ENCODE measurements at places on chromosomes 5 and 9. TPM values are rescaled to one million over a fixed set of nuclear protein-coding genes. Genes with fewer than 3 reads are reported as not detected.
A peak's percentile ranks its signal among the peaks of the same experiment; 100 is the strongest.

Gene IRX2
- 6.2 TPM for total RNA-seq

Gene GCNT1
- total RNA-seq = 1.3 TPM

Gene TAF11L10
- not detected for total RNA-seq

Gene FST
- total RNA-seq = 2.0 TPM

- DNase-seq = no peak
- H3K36me3 ChIP-seq = peaks cover 15% of the 10 kb centered on the region
- no peak overlapping the region for H3K27ac ChIP-seq
- no peaks in the 10 kb centered on the region for H3K27me3 ChIP-seq
Observed at GRCh38 chr9:112112519-112112918, 62.6 kb downstream of the SUSD1 start.

GRCh38 chr9:211557-211956, 3.1 kb upstream of the DOCK8 start:
- peaks cover 29% of the 10 kb centered on the region for H3K4me1 ChIP-seq
- peak overlapping the region; percentile 75 for H3K27ac ChIP-seq
- no peaks in the 10 kb centered on the region for H3K36me3 ChIP-seq
- peaks cover 46% of the 10 kb centered on the region for H3K27me3 ChIP-seq

- no peak overlapping the region for H3K27ac ChIP-seq
- peaks cover 27% of the 10 kb centered on the region for H3K27me3 ChIP-seq
- no peak overlapping the region for H3K4me3 ChIP-seq
- peaks cover 22% of the 10 kb centered on the region for H3K4me1 ChIP-seq
- no peaks in the 10 kb centered on the region for H3K36me3 ChIP-seq
Observed at GRCh38 chr5:137344723-137345322, 154.3 kb downstream of the SPOCK1 start.

DNA sequence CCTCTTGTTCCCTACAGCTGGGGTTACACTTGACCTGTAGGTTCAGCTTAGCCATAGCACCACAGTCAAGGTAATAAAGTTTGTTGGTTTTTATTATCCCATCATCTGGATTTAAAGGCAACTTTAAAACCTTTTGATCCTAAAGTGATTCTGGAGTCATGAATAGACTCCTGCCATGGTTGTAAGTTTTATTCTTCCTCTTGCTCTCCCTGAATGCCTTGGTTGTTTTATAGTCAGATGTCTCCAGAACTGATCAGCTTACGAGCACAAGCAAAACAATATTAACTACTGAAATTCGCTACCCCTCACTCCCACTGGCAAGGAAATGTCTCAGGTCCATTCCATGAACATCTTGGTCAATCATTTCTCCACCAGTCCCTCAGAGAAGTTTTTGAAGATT, 1328.6 kb downstream of the PTPRD start:
- H3K4me3 ChIP-seq = no peak overlapping the region
- no peak overlapping the region for H3K27ac ChIP-seq
- H3K36me3 ChIP-seq = no peaks in the 10 kb centered on the region
- no peaks in the 10 kb centered on the region for H3K27me3 ChIP-seq
- no peaks in the 10 kb centered on the region for H3K4me1 ChIP-seq
- DNase-seq = no peak

- H3K27me3 ChIP-seq = no peaks in the 10 kb centered on the region
- H3K4me1 ChIP-seq = no peaks in the 10 kb centered on the region
- no peak overlapping the region for H3K27ac ChIP-seq
Observed at GRCh38 chr5:44729536-44729935, 79.2 kb upstream of the MRPS30 start.

DNA sequence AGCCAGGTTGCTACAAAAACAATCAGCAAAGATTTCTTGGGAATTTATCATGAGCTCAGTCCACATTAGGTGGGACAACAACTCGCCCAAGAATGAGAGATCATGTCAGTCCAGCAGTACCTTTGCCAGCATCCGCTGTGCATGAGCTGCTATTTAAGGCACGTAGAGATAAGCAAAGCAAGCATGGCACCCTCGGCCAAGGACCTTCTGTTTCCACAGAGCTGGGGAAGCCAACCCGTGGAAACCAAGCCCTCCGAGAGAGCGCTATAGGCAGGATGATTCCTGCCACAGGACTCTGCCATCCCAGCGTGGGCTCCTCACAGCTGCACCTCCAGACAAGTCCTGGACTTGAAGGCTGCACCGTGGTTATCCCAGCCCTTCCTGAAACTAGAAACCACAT, 189.5 kb upstream of the PPP1R26 start:
- peak overlapping the region; percentile 59 for H3K27ac ChIP-seq
- peak; percentile 58 for DNase-seq
- H3K36me3 ChIP-seq = no peaks in the 10 kb centered on the region
- peaks cover 12% of the 10 kb centered on the region for H3K4me1 ChIP-seq
- no peak overlapping the region for H3K4me3 ChIP-seq

DNA sequence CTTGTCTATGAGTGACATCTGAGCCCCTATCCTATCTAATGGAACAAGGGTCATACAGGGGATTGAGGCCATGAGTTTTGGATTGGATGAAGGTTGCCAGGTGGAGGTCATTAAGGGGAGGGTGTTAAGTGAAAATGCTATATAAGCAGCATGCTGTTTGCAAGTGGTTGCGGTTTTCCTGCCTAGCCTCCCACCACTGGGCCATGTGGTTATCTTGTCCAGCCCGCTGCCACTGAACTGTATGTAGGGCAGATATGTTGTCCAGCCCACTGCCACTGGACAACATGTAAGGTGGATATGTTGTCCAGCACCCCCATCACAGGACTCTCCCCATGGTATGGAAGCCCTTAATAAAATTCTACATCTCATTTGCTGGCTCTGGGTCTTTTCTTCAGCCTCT, 200.0 kb downstream of the FGF10 start:
- no peaks in the 10 kb centered on the region for H3K36me3 ChIP-seq
- H3K4me3 ChIP-seq = no peak overlapping the region
- no peaks in the 10 kb centered on the region for H3K27me3 ChIP-seq
- H3K27ac ChIP-seq = no peak overlapping the region
- DNase-seq = no peak

DNA sequence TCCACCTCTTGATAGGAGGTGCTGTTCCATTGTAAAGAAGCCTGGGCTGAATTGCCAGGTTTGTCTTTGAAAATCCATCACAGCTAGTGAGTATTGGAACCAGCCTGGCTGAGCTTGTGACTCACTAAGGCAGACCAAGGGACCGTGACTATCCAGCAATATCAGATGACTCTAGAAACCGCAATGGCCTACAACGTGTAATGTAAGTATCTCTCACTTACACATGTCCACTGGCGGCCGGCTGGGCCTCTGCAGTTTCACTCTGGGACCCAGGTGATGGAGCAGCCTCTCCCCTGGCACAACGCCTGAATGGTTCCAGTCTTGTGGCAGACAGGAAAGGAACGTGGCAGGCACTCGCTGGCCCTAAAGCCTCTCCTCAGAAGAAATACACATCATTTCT, 3.1 kb upstream of the HRH2 start:
- peaks cover 27% of the 10 kb centered on the region for H3K4me1 ChIP-seq
- peaks cover 37% of the 10 kb centered on the region for H3K27me3 ChIP-seq

Data from left ventricle myocardium inferior (tissue), 1 donor.